ENCODE measurements at places on chromosomes 7 and 10.

- DNase-seq: no peak
Observed at GRCh38 chr7:70599446-70600190, 532.3 kb upstream of the GALNT17 start.

GRCh38 chr7:115060095-115060870 is 138.4 kb downstream of the MDFIC start:
- DNase-seq: no peak

DNA sequence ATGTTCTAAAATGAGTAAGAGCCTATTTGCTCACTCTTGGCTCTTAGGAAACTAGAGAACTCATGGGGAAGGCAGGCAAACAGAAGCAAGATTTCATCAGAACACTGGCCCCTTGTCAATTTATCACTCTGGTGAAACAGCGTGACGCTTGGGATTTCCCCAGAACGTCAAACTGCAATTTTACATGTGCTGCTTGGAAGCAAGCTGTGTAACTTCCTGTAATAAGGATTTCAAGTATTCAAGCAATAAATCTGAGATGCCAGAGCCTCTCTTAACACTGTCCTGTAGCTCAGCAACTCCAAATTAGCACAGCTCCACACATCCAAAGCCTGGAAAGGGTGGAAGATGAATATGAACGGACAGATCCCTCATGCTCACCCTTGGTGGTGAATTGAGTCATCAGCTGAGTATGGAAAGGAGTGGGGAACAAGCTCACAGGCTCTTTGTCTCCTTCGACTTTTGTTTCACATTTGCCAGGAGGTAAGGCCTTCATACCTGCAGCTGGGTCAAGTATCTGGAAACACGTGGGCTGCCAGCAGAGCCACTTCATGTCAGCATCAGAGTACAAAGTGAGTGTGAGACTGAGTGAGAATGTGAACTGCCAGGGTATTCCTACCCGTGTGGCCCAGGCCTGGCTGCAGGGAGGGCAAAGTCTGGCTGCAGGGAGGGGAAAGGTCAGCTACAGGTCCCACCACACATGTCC is 140.4 kb upstream of the NAMPT start:
- DNase-seq: no peak

DNA sequence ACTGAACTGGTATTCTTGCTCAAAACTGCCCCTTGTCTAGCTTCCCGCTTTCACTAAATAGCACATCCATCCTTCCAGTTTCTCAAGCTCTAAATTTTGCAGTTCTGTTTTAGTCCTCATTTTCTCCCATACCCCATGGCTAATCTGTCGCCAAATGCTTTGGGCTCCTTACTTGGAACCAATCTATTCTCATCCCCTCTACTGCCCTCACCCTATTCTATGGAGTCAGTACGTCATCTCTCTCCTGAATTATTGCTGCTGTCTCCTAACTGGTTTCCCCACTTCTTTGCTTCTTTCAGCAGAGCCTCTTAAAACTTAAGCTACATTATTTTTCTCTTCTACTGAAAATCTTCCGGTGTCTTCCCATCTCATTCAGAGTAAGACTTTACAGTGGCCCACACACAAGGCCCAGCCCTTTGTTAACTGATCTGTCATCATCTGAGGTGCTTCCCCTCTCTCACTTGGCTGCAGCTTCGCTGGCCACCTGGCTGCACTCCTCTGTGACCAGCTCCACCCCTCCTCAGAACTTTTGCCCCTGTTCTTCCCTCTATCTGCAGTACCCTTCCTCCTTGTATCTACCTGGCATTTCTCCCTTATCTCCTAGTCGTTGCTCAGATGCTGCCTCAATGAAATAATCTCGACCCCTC is 9.9 kb downstream of the STARD3NL start:
- DNase-seq: no peak

GRCh38 chr10:97050956-97051496 is 134.7 kb downstream of the SLIT1 start:
- no peak for DNase-seq

- no peak for DNase-seq
Observed at GRCh38 chr7:41415471-41416207, 287.3 kb downstream of the INHBA start.

DNA sequence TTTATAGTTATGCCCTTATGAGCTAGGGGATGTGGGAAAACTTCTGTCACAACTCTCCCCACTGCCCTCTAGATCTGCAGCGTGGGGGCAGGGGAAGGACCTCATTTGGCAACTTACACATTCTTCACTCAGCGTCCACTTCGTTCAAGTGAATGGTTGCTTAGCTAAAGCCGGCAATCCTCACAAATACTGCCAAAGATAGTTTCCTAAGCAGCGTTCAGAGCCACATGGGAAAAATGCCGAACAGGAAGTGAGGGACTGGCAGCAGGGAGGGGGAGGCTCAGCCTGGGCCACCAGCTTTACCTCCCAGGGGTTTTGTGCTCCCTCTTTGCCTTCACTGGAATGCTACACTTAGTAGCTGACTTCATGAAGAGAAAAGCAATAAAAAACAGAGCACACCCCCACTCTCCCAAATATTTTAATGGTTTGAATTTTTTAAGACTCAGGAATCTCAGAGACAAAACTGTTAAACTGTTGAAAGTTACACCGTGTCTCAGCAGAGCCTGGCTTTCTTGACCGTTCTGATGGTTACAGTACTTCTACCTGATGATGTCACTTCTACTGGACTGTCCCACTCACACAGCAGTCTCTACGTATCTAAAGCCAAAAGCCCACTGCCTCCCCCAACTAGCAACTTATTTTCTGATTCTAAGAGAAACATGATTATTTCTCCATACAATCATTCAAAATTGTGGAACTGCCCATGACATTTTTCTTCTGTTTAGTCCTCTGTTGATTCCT is 10.4 kb downstream of the GRM3 start:
- no peak for DNase-seq

Data from NCI-H1105 (cell line).